ENCODE measurements at places on chromosomes 7 and 10.
A peak's percentile ranks its signal among the peaks of the same experiment; 100 is the strongest.

- DNase-seq: peak; percentile 29
Observed at GRCh38 chr7:91941450-91941849, 788 bp downstream of the AKAP9 start.

GRCh38 chr7:143914938-143915652, 13.1 kb upstream of the TCAF1 start:
- DNase-seq: no peak

- peak; percentile 28 for DNase-seq
Observed at GRCh38 chr10:58291538-58292174, 22.7 kb downstream of the CISD1 start.

DNA sequence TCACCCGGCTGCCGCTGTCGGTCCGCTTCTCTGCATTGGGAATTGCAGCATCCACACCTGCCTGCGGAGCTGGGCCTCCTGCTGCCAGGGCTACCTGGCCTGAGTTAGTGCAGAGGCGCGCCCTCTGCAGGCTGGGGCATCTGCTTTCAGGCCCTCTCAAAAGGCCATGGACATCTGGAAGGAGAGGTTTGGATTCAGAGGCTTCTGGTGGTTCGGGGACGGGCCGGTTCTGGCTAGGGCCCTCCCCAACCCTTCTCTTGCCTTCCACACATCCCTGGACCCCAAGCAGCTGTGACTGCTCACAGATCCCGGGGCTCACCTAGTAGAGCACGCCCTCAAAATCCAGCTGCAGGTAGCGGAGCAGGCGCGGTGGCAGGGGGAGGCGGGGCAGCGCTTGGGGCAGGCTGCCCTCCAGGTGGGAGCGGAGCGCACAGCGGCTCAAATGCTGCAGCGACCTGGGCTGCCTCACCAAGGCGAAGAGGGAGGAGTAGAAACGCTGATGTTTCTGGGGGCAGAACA, 8.4 kb upstream of the GBX1 start:
- no peak for DNase-seq

DNA sequence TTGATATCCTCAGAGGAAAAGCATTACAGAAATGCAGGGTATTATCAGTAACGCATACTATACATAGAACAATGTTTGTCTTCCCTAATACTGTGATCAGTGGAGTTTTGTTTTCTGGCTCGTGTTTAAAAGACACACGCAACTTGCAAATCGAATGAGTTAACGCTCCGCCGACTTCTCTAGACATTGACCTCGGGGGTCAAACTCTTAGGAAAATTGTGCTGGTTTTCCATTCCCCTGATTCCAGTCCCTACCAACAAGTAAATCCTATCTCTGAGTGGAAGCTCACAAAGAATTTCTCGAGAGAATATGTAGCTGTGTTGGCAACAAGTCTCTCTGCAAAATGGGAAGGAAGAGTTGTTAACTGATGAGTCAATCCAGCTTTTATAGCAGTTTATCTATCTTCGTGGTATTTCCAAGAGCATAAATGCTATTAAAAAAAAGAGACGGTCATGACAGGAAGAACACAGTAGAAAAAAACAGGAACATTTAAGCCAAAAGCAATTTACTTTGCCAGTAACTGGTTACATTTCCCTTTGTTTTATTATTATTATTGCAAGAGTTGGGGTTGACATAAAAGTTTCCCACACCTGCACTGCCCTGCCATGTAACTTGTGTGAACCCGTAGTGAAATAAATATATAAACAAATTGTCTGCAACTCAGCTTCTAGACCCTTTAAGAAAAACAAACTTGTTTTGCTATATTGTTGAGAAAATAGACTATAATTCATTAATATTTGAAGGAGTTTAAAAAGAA, 144.4 kb downstream of the ARID5B start:
- DNase-seq: no peak

- no peak for DNase-seq
Observed at GRCh38 chr7:22867003-22867402, 44.4 kb upstream of the TOMM7 start.

DNA sequence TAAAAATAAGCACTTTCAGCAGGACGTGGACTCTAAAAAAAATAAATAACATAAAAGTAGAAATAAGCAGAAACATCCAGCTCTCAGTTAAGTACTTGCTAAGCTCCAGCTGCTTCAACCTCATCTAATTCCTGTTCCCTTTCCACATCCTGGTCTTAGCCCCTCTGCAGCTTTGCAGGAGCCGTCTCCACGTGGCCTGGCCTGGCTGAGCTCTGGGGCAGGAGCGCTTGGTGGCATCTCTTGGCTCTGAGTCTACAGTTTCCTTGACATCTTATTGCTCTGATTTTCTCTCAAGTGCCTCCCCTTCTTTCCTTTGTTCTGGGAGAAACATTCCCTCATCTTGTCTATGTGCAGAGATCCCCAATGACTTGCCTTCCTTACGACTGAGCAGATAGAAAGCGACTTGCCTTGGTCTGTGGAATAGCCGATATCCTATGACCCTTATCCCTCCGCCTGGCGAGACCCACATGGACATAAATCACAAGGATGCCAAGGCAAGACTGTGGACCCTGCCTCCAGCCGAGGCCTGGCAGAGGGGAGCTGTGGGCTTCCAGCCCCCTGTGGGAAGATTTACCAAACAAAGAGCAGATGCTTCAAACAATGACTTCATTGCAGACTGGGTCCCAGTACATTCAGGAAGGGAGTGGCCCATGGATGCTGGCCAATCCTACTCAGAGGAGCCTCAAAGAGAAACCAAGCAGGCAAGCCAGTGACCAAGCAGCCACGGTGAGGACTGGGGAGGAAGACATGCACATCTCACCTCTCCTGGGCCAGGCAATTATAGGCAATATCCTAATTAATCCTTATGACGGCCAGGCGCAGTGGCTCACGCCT, 61.9 kb downstream of the SPOCK2 start:
- no peak for DNase-seq

DNA sequence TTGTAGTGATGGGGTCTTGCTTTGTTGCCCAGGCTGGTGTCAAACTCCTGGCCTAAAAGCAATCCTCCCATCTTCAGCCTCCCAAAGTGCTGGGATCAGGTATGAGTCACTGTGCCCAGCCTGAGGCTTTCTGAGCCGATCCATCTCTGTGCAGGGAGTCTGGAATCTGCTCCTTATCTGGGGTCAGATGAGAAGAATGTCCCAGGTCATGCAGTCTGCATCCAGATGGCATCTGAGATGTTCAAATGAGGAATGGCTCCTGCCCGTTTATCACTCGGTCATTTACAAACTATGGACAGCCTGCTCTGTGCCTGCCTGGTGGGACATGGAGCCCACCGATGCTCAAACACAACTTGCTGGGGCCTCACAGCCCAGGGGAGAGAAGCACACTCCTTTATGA, 11.1 kb upstream of the SLC18A3 start:
- DNase-seq: no peak

GRCh38 chr10:81576336-81576735, 298.7 kb upstream of the NRG3 start:
- no peak for DNase-seq

GRCh38 chr7:44072364-44073231, 7.2 kb upstream of the PGAM2 start:
- DNase-seq: peak; percentile 62

DNA sequence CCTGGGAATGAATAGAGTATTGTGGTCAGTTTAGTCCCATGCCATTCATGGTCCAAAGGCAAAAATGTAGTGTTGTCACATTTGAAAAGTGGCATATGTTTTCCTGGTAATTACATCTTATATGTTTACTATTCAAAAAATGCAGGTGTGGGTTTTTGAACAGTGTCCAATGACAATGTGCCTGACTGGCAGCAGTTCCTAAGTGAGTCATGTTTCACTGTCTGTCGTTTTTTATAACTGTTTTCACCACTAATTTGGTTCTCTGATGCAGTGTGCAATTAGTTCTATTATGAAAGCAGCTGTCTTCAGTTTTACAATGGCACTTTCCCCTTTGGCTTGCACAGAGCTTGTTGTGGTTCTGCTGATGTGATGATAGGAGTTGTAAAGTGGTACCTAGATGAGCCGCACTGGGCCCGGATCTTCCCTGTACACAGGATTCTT, 162.3 kb downstream of the SEM1 start:
- no peak for DNase-seq

- DNase-seq: no peak
Observed at GRCh38 chr10:127998501-127999144, 91.7 kb downstream of the PTPRE start.

- DNase-seq: no peak
Observed at GRCh38 chr7:95141755-95142154, 182.6 kb downstream of the PON1 start.

DNA sequence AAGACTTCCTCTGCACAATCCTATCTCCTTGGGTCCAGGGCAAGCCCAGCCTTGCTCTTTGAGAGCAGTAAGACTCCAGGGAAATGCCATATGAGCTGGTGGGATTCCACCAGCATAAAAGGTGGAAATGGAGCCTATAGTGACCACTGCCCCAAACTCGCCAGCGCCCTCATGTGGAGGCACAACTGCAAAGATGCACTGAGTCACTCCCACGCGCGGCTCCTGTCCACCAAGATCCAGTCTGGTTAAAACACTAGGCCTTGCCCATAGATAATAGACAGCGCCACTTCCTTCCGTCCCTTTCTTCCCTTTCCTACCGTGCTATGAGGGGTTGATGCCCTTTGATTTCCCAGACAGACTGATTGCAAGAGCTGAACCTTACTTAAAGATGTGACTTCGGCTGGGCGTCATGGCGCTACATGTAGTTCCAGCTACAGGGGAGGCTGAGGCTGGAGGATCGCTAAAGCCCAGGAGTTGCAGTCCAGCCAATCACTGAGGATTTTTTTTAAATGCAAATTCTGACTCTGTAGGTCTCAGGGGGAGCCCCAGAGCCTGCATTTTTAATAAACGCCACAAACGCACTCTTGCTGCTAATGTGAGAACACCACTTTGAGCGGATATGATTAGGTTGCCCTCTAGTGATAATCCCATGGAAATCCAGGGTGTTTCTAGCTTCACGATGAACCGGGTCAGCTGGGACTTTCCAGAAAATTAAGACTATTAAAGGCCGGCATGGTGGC, 136.5 kb downstream of the EPC1 start:
- DNase-seq: no peak

Measured in GM13977 (cell line).